ENCODE measurements at places on chromosomes 3 and 15.
A peak's percentile ranks its signal among the peaks of the same experiment; 100 is the strongest.

DNA sequence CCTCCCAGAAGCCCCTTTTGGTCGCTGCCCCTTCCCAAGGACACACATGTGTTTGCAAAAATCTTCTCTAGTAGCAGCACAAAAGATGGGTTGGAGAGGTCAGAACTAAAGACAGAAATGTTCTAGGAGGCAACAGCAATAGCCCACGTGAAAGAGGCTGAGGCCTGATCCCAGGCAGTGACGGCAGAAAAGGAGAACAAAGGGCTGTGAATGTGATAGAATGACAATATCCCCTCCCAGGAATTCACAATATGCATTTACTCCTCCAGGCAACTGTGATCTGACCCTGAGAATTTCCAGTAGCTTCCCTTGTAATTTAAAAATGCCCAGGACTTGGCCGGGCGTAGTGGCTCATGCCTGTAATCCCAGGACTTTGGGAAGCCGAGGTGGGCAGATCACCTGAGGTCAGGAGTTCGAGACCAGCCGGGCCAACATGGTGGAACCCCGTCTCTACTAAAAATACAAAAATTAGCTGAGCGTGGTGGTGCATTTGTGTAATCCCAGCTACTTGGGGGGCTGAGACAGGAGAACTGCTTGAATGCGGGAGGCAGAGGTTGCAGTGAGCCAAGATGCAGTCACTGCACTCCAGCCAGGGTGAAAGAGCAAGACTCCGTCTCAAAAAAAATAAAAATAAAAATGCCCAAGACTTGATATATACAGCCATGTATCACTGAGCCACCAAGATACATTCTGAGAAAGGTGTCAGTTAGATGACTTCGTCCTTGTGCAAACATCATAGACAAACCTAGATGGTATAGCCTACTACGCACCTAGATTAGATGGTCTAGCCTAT is 43.6 kb upstream of the PIAS1 start:
- DNase-seq: peak; percentile 27

DNA sequence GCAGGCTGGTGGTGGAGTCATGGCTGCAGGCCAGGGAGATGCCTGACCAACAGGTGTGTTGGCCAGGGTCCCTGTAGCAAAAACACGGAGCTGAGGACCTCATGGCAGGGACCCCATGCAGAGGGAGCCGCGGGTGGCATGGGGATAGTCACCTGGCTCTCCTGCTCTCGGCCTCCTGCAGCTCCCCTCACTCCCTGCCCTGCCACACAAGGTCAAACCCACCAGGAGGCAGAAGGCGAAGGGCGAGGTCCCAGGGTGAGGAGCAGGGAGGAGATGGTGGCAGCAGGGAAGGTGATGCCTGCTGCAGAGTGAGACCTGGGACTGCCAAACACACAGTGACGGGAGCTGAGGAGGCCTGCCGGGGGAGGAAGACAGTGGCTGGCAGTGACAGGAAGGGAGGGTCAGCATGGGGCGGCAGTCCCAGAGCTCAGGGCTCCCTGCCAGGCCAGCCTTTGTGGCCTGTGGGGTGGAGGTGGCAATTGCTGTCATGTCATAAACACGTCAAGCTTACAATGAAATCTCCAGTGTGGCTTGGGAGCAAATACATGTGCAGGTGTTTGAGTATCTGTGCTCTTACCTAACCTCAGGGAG is 144.3 kb downstream of the TJP1 start:
- DNase-seq: no peak

- peak; percentile 38 for DNase-seq
Measured at GRCh38 chr3:46981932-46982471, 2.5 kb downstream of the NBEAL2 start.

GRCh38 chr3:185066251-185066650 is 86.6 kb downstream of the C3orf70 start:
- no peak for DNase-seq

DNA sequence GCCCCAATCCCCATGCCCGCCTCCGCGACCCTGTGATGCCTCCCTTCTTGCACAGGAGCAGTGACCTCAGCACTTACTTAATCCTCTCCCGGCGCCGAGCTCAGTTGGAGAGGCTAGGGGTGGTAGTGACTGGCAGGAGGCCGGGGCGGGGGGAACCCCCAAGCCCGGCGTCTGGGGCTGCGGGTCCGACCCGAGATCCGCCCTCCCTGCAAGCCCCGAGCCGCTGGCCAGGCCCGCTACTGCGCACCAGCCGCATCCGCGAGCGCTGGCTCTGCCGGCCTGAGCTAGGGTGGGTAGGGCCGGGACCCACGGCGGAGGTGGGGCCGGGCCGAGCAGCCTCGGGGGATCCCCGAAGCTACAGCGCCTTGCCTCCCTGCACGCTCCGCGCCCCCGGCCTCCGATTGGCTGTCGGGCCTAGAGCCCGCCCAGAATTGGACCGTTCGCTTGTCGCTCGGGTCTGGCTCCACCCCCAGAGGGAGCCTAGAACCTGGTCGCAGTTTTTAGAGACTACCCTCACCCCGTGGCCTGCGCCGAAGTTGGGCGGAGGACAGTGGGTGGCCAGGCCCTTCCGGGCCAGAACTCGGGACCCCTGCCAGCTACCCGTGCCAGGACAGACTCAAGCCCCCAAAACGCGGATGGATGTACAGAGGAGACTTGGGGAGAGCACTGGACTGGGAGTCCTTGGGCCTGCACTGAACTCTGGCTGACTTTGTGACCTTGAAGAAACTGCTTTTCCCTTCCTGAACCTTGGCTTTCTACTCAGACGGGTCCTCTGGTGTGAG is at the start of gene C3orf18:
Gene C3orf18 (minus strand): TSS at position 362 of the 782 bp plus-strand sequence. CDS start 2,048 bp downstream, outside the sequence.
- peak; percentile 95 for DNase-seq

- DNase-seq: no peak
Measured at GRCh38 chr3:128432301-128432970, 34.3 kb downstream of the DNAJB8 start.

DNA sequence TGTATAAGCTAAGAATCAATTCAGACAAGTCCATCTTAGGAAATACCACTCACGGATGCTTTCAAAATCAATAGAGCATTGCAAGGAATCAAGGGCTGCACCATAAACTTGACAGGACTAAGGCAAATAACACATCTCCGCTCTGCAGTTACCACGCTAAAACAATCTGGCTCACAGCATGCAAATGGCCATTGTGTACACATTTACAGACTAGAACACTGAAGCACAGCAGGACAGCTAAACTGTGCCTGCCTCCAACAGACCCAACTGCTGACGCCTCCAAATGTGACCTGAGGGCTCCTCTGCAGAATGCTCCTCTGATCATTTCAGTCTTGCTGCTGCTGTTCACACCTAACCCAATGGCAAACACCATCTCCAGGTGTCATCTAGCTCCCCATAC is 104.3 kb downstream of the MEX3B start:
- no peak for DNase-seq

- no peak for DNase-seq
Measured at GRCh38 chr3:175389560-175389959, 530.4 kb downstream of the NAALADL2 start.

DNA sequence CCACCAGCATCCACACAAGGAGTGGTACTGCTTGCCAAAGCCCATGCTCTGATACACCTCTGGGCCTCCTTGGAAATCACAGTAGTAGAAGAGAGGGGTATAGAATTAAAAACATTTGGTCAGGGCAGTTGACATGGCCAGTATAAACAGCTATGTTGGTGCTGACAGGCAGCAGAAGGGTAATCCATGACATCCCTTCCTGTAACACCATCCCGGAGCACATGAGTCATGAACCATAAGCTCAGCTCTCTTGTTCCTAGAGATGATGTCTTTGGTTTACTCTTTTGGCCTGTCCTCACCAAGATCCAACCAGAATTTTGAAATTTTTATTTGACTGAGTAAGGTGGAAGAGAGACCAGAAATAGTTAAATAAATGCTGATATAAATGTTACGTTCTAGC is 132.6 kb upstream of the CTDSPL start:
- DNase-seq: no peak

- no peak for DNase-seq
Measured at GRCh38 chr3:179297971-179298725, 24.7 kb upstream of the ZNF639 start.

- DNase-seq: no peak
Measured at GRCh38 chr3:16665282-16665741, 60.1 kb upstream of the DAZL start.

GRCh38 chr3:77446761-77447160 is 406.9 kb downstream of the ROBO2 start:
- DNase-seq: no peak

DNA sequence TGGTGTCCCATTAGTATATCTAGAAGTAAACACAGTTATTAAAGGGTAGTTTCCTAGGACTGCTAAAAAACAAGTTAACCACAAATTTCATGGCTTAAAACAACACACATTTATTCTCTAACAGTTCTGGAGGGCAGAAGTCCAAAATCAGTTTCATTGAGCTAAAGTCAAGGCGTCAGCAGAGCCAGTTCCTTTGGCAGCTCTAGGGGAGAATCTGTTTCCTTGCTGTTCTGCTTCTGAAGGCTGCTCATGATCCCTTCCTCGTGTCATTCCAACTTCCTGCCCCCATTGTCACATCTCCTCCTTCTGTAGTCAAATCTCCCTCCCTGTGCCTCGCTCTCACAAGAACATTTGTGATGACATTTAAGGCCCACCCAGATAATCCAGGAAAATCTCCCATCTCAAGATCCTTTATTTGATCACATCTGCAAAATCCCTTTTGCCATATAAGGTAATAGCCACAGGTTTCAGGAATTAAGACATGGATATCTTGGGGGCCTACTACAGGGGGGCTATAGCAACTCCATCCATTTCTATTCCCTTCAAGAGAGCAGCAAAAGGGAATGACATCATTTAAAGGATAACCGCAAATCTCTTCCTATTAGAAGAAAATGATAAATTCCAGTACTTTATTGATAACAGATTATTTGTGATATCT is 50.1 kb downstream of the GPR176 start:
- no peak for DNase-seq

DNA sequence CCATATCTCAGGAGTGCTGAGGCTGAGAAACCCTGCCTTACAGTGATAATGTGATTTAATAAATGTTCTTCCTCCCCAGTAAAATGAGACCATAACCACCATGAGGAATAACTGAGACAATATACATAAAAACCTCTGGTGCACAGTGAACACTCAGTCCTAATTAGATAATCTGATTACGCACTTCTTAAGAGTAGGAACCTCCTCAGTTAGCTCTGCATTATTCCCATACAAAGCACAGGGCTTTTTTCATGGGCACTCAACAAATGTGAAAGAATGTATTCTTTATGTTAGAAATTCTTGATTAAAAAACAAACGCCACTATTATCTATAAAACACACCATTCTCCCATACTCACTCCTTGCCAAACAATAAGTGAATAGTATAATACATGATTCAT is 97.0 kb downstream of the TNIK start:
- DNase-seq: no peak

DNA sequence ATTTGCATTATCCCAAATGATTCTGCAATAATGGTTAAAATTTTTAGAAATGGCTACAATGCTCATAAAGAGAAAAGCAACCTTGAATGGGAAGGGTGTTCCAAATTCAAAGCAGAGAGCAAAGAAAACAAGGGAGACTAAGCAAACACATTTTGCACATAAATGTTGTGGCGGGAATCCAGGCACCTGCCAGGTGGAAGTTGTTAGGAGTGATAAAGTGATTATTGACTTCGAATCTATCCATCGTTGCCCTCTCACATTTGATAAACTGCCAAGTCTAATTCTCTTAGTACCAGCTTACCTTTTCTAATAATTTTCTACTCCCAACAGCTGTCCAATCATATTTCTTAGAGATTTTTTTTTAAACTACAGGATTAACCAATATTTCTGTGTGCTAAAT is 244.5 kb downstream of the CACNA2D3 start:
- DNase-seq: no peak

- DNase-seq: peak; percentile 80
Measured at GRCh38 chr3:46442576-46443530, 21.9 kb downstream of the LTF start.

- no peak for DNase-seq
Measured at GRCh38 chr3:87621667-87622066, 345.3 kb upstream of the POU1F1 start.

DNA sequence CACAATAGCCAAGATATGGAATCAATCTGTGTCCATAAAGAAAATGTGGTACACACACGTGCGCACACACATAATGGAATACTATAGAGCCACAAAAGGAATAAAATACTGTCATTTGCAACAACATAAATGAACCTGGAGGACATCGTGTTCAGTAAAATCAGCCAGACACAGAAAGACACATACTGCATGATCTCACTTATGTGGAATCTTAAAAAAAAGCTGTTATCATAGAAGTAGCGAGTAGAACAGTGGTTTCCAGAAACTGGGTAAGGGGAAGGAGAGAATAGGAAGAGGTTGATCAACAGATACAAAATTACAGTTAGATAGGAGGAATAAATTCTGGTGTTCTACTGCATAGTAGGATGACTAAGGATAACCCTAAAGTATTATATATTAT is 11.1 kb downstream of the ATOSA start:
- DNase-seq: no peak

DNA sequence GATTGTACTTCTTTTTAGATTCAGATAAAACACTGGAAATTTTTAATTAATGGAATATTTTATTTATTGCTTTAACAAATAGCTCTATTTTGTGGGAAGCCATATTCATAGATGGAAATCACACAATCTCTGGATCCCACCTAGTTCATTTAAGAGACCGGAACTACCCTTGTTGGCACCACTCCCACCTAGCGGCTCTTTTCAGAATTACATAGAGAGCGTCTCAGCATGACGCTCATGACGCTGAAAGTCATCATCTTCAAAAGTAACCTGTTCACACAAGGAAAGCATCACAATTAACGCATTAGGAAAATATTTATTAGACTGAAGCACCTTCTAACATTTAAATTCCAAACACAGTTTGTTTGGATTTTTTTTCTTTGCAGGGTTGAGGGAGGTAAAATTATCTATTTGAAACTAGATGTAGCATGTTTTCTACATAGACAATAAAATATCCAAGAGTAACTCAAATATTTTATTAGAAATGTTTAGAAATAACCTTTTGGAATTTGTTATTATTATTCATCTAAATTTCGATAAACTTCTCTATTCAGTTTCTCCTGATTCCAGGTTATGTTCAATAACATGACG is 214.9 kb upstream of the ARRDC4 start:
- peak; percentile 24 for DNase-seq
